Activated CD4-positive, alpha-beta memory T cell treated with anti-CD3 and anti-CD28 coated beads for 36 hours (primary cell): ENCODE measurements at places on chromosomes 12 and 14.

DNA sequence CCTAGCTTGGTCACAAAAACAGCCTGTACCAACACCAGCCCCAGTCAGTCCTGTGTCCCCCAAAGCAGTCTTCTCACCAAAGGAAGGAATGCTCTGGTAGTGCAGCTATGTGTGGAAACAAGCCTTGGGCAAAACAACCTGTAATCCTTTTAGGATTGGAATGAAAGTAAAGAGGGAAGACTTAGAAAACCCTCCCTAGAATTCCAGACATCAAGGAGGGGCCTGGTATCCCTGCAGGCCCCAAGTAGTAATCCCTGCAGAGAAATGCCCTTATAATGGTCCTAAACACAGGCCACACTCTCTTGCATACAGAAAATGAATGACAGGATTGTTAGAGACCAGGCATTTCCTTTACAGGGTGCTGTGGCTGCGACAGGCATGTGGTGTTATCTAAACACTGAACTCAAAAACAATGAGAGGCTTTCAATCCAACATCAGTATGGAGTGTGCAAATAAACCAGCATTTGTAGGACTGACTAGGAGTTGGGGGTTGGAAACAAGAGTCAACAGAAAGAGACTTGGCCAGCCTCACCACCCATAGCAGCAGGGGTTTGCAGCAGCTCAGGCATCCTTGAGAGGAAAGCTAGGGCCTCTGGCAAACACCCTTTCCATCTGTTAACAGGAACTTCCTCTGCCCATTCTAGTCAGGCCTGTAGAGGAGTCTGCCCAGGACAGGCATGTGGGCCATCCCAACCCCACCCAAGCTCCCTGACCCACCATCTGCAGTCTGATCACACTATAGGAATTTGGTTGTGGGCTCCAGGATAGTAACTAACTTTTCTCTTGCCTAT, 59.1 kb downstream of the DCAF5 start:
- DNase-seq: no peak

GRCh38 chr14:75224561-75224960, 48.1 kb upstream of the TMED10 start:
- DNase-seq: no peak

DNA sequence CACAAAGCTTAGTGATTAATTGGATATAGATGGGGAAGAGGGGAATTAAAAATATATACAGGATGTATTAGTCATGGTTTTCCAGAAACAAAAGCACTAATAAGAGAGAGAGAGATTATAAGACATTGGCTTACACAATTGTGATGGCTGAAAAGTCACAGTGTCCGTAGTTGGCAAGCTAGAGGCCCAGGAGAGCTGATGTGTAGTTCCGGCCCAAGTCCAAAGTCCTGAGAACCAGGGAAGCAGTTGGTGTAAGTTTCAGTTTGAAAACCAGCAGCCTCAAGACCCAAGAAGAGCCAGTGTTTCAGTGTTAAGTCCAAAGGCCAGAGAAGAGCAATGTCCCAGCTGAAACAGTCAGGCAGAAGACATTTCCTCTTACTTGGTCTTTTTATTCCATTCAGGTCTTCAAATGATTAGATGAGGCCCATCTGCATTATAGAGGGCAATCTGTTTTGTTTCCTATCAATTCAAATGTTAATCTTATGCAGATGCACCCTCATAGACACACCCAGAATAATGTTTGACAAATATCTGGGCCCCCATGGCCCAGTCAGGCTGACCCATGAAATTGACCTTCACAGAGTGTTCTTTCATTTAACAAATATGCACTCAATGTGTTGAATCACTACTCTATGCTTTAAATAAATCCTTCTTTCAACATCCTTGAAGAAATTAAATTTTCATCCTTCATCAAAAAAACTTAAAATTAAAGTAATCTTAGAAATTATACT, 67.2 kb upstream of the DIO2 start:
- DNase-seq: no peak

GRCh38 chr12:107584563-107584962, 101.0 kb upstream of the PWP1 start:
- no peak for DNase-seq

DNA sequence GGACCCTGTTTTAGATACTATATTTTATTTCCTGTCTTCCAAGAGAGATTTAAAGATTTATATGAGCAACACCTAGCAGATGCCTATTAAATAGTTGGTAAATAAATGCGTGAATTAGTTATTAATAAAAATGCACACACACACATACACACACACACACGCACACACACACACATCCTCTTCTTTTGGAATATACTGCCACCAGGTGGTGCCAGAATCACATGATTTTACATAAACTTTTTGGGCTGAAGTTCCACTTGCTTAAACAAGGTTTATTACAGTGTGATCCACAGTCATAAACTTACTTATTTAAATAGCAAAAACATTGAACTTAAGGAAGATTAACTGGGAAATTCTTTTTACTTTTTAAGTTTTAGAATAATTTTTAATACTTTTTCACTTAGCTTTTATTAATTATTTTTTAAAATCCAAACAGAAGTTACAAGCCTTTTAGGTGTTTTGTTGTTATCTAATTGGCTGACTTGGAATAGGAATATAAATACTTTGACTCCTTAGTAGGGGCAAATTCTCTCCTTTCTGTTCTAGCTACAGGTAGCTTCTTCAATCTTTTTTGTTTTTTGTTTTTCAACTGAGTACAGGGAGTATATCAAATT, 17.5 kb downstream of the RAD51B start:
- peak; percentile 53 for DNase-seq

- no peak for DNase-seq
Observed at GRCh38 chr12:572532-572899, 90.7 kb downstream of the NINJ2 start.

DNA sequence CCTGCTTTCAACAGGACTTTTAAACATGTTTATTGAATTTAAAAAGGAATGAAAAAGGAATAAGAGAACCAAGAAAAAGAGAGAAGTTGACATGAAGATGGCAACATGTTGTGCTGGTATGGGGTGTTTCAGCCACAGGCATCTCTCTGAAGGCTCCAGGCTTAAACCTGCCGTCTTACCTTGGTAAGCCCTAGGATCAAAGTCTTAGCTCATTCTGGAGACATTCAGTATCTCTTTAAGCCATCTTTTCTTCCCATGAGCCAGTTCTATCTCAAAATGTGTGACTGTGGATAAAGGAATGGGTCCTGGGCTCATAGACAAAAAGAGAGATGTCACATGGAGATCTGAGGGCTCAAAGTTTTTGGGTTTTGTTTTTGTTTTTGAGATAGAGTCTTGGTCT, 1.6 kb upstream of the TFCP2 start:
- no peak for DNase-seq

DNA sequence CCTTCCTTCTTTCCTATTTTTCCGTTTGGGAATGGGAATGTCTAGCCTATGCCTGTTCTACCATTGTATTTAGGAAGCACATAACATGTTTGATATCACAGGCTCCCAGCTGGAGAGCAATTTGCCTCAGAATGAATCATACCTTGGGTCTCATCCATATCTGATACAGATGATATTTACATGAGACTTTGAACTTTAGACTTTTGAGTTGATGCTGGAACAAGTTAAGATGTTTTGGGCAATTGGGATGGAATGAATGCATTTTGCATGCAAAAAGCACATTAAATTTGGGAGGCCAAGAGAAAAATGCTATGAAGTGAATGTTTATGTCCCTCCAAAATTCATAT, 61.9 kb upstream of the BEGAIN start:
- DNase-seq: no peak

DNA sequence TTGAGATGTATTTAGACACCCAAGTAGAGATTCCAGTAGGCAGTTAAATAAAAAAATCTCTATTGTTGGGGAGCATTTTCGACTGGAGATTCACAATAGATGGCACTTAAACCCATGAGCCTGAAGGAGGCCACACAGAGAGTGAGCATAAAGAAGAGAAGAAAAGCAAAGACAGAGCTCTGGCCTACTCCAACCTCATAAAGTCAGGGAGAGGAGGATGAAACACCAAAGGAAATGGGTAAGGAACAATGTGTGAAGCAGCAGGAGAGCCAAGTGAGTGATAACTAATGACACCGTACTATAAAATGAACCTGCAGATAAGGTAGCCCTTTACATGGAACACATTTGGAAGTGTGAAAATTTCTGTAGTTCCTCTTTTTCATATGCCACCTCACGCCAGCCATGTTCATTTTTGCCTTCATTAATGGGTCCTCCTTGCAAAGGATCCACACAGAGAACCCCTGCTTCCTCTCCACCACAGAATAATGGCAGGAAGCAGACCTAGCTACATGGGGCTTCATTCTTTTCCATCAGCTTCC, 150.0 kb upstream of the SYT10 start:
- DNase-seq: no peak

GRCh38 chr12:52291267-52291935, at the start of gene KRT81:
TSS of gene KRT81 (minus strand) at chr12:52291534. CDS start at chr12:52291465, 69 bp downstream.
- DNase-seq: no peak

DNA sequence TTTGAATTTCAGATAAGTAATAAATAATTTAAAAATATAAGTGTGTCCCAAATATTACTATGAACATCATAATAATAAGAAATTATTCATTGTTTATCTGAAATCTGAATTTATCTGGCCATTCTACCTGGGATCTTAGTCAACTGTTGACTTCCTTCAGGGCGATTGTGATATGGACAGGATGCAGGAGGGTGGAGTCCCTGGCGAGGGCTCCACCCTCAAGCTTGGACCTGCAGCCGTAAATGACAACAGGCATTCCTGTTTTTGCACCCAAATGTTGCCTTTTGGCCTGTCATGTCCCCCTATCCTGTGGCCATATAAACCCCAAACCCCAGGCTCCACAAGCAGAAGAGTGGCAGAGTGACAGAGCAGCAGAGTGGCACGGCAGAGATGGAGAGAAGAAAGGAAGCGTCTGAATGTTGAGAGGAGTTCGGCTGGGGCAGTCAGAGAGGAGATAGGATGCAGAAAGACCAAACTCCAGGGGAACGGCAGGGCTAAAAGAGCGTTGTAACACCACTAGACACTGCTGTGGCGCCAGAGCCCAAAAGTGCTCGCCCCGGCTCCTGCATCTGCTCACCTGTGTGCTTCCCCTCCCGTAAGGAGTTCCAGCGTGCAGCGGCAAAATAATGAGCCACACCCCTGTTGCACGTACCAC, 39.4 kb upstream of the FUT8 start:
- DNase-seq: no peak

DNA sequence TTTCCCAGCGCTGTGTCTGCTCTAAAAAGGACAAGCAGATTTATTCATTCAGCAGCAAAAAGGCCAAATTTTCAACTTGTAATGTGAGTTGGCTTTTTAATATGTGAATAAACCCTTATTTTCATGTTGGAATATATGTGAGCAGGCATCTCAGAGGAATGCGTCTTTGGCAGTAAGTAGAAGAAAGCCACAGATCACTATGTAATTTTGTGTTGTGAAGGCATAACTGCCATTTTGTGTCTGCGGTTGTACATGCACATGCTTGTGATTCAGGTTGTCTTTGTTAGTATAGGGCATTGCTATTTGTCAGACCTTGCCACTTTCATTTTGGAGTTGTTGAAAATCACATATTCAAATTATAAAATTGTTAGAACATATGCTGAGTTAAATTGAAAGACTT, 398.8 kb upstream of the RGS6 start:
- DNase-seq: no peak

DNA sequence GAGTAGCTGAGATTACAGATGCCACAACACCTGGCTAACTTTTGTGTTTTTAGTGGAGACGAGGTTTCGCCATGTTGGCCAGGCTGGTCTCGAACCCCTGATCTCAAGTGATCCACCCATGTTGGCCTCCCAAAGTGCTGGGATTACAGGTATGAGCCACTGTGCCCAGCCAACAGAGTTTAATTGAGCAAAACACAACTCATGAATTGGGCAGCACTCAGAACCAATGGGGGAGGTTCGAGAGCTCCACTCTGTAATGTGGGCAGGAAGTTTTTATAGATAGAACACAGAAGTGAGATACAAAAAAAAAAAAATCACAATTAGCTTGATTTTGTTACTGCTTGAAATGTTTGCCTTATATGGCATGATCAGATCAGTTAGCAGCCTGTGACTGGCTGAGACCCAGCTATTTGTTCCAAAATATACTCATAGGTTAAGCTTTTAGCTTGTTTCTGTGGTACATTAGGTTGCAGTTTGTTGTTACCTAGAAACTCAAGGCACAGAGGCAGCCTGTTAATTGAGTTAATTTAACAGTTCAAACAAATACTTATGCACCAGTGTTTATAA, 1.4 kb upstream of the P2RX2 start:
- DNase-seq: no peak

DNA sequence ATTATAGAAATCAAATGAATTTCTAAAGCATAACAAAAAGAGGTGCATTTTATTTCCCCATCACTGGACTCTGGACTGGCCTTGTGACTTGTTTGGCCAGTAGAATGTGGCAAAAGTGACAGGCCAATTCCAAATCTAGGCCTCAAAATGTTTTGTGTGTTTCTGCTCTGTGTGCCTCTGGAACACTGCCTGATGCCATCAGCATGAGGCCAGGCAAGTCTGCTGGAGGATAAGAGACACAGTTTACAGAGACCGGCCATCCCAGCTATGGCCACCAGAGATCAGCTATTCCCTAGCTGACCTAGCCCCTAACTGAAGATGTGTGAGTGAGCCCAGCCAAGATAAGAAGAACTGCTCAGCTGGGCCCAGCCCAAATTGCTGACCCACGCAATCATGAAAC, 32.9 kb downstream of the ASCL1 start:
- no peak for DNase-seq

DNA sequence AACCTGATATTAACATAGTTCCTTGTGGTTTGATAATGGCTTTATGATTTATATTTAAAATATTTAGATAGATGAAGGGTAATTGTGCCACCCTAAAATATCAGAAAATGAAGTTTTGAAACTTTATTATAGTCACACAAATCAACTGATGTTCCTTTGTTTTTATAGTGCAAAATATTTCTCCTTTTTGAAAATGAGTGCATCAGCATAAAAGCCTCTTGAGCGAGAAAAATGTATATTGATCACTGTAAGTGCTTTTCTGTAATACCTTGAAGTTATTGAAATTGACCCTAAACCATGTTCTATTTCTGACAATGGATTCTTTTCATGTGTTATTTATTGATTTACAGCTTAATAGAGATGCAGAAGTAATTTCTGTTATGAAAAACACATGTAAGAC, 35.0 kb downstream of the LRFN5 start:
- DNase-seq: no peak

DNA sequence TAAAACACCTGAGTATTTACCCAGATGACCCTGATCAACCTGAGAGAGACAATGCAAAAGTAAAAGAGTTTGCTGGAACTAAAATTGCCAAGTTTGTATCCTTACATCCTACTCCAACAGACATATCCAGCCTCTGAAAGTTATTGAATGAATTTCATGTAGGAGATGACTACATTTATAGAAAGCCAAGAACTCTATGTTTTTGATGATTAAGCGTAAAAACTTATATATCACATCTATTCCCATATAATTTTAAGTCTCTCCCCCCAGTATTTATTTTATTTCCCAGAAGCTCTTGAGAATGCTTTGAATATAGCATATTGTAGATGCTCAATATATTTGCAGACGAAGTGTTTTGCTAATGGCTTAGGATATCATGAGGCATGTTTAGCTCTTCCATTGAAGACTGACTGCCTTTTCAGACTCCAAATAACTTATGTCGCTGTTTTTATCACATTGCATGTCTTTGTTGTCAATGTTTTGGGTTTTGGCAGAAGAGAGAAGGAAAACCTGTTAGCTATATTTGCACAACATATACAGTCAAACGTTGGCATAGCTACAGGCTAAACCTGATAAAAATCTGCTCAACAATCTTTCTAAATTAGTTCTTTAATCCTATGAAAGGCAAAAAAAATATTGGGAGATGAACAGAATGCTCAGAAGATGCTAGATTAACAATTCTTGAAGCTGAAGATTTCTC, 213.6 kb downstream of the DIO2 start:
- DNase-seq: no peak

- no peak for DNase-seq
Observed at GRCh38 chr12:51897181-51897580, 9.3 kb downstream of the ANKRD33 start.
